ENCODE measurements at places on chromosomes 2 and 18.
A peak's percentile ranks its signal among the peaks of the same experiment; 100 is the strongest.

GRCh38 chr2:234291765-234292204 is 205.1 kb downstream of the ARL4C start:
- peak; percentile 81 for DNase-seq

- no peak for DNase-seq
Measured at GRCh38 chr2:64352292-64352691, 101.7 kb upstream of the LGALSL start.

GRCh38 chr2:3557639-3558204 is 411 bp downstream of the RNASEH1 start:
- no peak for DNase-seq

- no peak for DNase-seq
Measured at GRCh38 chr2:98252038-98252773, 94.0 kb upstream of the CNGA3 start.

DNA sequence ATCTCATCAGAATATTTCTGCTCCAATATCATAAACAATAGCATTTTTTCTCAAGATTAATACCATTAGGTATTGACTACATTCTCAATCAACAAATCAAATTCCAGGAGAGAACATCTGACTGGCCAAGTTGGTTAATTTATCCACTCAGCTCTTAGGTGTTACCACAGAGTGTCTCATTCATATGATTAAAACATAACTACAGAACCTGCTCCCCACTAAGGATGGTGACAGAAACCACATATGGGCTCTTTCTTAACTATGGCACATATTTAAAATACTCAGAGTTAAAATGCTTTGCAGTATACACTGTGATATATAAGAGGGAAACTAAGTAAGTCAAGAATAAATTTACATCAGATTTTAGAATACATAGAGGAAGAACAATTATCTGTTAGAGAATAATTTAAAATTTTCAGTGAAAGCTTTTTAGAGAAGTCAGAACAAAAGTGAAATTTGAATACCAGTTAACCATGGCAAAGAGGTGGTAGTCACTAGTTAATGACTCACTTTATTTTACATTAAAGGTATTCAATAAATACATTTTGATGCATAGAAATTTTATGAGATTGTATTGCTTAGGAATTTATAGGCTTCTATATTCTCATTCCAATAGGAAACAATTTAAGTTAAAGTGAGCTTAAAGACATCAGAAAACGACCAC is 1120.8 kb upstream of the TMEFF2 start:
- no peak for DNase-seq

DNA sequence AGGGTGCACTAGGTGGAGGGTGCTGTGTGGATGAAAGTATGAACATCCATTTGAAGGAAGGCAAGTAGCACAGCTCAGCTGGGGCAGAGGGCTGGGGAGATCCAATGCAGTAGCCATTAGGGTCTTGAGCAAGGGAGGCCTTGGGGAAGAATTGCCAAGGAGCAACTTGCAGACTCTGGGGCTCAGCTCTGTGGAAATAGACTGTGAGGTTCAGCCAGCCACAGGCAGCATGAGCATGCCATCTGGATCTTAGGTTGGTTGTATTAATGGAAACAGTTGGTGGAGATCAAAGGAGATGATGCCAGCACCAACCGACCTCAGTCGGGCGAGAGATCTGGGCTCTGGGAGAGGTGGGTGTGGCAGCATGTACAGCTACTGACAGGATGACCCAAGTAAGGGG is 5.6 kb downstream of the ZAP70 start:
- no peak for DNase-seq

DNA sequence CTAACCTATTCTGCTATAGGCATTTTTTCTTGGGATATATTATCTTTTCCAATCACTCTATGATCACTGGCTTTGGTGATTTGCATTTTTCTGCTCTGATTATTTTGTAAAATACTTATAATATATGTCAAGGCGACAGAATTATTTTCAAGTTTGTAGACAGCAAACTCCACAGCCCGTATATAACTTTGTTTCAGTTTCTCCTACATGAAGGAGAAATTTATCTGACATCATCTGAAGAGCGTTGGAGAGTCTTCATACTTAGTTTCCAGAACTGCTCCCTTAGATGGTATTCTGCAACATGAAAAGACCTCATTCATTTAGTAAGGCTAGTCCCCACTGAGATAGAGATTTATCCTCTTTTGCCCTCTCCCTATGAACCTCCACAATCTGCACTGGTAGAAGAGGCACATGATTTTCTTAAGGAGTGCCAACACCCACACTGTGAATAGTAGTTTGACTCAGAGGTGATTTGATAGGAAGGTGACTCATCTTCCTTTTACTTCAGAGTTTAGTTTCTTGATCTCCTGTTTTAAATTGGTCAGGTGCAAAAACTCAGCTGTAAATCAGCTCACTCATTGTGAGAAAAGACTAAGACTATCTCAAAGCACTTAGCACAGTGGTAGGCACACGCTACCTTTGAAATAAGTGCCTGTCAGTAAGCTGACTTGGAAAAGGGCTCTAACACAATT is 1848.6 kb upstream of the CELF4 start:
- peak; percentile 12 for DNase-seq

DNA sequence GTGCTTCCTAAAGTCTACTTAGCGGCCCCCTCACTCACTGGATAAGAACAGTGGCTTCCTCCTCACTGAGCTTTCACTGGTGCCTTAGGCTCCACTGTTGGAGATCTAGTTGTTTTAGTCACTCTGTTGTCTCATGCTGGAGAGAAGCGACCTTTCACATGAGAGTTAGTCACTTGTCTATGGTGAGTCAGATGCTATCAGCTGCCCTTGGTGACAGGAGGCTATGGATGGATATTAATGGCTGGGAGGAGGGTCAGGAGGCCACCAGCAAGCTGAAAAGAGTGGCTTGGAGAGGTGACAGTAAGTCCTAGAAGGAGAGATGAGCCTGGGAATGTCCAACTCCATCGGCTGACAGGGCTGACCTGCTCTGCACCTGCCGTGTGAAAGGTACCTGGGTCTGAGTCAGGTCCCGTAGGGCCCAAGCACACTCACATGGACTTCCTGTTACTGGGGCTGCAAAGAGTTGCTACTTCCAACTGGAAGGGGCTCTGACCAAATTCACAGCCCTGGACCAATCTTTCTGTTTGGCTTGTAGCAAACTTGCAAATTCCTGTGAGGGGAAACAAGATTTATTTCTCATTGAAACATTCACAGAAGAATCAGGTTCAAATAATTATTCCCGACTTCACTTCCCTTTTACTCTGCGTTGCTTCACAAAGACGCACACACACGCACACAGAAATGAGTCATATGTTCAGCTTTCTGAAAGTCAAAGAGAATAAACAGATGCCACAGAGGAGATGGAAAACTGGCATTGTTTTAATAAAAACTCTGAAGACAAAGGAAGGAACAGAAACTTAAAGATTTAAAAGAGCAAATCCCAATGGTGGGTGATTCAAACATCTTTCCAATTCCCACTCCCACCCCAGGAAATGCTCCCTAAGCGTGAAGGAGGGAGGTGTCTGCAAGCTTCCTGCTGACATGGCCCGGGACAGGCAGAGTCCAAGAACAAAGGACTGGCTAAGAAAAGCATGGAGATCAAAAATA is 203.5 kb upstream of the TWIST2 start:
- peak; percentile 72 for DNase-seq

GRCh38 chr2:158482594-158482993 is 25.8 kb downstream of the PKP4 start:
- peak; percentile 33 for DNase-seq

- peak; percentile 34 for DNase-seq
Measured at GRCh38 chr18:27996801-27997272, 180.1 kb downstream of the CDH2 start.

DNA sequence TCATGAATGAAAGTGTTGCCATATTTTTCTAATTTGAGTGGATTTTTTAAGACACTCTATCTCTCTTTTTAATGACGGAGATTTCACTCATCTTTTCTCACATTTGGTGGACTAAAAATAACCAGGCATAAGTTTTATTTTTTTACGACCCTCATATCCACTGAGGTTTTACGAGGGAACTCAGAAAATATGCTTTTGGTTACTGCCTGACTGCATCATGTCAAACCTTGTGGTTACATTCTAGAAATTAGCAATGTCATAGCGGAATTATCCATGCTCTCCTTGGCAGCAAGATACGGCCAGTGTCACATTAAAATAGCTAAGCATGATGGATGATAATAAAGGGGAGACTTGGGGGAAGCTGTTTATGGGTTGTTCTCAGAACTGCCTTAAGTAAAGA is 428.6 kb upstream of the FSHR start:
- DNase-seq: peak; percentile 58

GRCh38 chr18:63074981-63075404 is 244.6 kb downstream of the BCL2 start:
- peak; percentile 49 for DNase-seq

DNA sequence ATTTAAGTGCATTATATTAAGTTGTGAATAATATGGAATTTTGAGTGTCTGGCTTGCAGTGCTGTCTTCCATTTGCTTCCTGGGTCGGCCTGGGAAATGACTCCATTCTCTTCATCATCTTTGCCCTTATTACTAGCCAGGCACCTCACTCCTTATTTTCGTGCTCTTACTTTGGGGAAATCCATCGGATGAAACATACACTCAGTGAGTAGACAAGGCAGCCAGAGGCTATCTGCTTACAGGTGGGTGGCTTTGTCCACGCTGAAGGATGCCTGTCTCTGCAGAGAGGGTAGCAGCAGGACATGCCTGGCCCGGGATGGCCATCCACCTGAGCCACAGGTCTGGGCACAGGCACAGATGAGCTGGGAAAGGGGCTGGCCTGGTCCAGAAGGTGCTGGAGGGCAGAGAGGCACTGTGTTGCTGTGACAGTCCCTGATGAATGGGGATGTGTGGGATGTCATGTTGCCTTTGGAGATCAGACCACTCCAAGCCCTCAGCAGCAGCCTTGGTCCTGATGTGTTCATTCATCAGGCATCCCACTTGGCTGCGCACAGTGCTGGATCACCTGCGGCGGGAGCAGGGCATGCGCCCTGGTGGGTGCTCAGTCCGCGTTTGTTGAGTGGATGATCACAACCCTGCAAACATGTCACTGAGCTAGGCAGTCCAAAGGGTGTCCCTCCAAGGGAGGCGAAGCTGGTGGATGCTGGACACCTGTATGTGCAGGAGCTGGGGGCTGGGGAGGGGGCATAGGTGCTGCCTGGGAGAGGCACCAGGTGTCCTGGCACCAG is 236.0 kb downstream of the LDLRAD4 start:
- no peak for DNase-seq

GRCh38 chr2:160298960-160299359 is 98.9 kb upstream of the ITGB6 start:
- peak; percentile 73 for DNase-seq

- DNase-seq: peak; percentile 8
Measured at GRCh38 chr2:113133704-113134598, 6.6 kb downstream of the IL1RN start.

- no peak for DNase-seq
Measured at GRCh38 chr2:48109491-48110204, 203.3 kb upstream of the FBXO11 start.

DNA sequence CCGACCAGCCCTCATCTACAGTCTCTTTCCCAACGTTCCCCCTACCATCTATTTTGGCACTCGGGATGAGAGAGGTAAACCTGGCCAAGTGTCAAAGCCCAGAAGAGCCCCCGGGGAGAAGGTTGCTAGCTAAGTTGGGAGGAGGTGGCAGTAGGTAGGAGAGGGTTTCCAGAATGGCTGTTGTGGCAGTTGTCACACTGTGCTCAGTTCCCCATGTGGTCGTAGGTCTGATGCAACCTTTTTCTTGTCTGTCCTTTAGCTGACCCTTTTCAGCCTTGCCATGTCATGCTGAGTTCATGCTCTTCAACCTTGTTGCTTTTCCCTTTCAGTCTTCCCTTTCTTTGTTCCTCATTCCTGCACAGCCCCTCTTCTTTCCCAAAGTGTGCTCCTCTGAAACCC is 34.5 kb downstream of the TTLL4 start:
- no peak for DNase-seq

DNA sequence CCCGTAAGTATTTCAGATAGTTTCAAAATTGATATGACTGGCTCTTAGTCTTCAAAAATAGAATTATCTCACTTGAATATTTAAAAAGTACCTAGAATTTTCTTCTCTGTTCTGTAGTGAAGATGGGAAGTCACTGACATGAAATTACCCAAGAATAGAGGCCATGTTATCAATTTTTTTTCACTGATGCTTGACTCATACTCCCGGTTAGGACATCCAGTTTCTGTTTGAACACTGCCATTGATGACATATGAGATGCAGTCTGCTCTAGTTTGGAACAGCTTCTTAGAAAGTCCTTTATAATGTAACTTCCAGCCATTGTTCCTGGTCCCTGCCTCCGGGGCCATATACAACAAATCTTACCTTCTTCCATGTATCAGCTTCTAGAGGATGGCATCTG is 26.0 kb downstream of the MAP3K20 start:
- no peak for DNase-seq

DNA sequence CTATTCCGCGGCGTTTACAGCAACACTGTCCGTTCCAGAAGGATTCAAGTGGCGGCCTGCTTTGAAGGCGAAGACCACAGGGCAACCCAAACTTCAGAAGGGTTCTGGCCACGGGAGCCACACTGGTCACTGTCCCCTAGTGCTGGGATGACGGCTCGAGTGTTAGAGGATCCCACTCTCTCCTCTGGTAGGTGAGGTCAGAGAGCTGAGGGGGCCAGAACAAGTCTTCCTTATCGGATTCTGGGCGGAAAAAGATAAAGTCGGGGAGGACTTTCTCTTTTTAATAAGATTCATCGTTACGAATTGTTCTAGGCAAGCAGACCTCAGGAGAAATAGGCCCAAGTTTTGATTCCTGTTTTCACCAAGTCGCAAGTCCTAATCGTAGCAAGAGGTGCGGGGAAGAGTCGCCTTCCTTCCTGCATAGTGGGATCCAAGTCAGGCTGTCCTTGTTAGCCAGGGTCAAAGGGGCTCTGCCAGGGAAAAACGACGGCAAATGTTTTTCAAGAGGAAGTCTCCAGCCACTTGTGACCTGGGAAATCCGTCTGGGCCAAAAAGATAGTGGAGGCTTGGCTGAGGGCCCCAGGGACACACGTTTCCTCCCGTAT is 864 bp upstream of the MYL12A start:
- DNase-seq: no peak

GRCh38 chr2:222760301-222760897 is 88.9 kb downstream of the MOGAT1 start:
- DNase-seq: no peak

DNA sequence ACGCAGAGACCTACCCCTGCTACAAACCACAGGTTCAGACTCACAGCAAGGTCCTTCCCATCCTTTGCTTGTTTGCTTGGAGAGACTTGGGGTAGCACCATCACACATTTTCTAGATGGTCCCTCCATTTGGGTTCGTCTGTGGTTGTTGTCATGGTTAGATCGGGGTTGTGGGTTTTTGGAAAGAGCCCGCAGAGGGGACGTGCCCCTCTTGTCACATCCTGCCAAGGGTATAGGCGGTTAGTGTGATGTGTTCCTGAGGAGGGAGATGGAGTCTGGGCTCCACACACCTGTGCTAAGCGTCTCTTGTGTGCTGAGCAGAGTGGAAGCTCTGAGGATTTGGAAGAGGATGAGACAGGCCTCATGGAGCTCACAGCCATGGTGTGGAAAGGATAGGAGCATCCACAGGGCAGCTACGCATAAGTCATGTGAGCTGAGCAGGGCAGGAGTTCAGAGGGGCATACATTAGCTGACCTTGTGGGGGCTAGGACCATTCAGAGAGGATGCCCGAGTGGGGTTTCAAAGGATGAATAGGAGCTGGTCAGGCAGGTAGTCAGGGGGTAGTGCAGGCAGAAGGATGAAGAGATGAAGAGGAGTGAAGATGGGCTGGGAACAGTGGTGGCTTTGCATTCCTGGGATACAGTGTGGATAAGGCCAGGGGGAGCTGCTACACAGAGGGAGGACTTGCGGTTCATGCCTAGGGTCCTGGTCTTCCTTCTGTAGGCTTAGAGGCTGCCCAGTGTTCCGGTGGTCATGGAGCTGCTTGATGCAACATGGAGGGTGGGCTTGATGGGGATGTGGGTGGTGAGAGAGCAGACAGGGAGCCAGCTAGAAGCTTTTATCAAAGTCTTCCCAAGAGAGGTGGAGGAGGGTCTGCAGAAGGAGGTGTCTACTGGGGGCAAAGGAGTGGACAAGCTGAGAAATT is 62.9 kb downstream of the ACKR3 start:
- no peak for DNase-seq
